MG63 (cell line): ENCODE measurements at places on chromosomes 11 and 22.

GRCh38 chr11:124754309-124754708 lies 2.3 kb upstream of the VSIG2 start:
- no peak for DNase-seq

DNA sequence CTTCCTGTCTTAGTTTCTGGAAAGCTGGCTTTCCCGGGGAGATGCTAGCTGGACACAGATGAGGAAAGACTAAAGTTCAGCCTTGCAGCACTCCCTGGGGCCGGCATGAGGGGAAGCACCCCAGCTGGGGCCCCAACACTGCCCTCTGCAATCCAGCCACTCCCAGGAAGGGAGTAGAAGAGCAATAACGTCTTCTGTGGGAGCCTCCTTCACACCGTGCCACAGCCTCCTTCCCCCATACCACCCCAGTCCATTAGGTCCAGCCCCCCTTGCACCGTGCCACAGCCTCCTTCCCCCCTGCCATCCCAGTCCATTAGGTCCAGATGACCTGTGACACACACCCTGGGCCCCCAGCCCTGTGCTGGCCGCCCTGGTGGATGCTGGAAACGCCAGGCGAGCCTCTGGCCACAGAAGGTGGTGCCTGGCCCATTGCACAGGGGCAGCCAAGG lies 44.1 kb upstream of the PRDM11 start:
- DNase-seq = no peak

DNA sequence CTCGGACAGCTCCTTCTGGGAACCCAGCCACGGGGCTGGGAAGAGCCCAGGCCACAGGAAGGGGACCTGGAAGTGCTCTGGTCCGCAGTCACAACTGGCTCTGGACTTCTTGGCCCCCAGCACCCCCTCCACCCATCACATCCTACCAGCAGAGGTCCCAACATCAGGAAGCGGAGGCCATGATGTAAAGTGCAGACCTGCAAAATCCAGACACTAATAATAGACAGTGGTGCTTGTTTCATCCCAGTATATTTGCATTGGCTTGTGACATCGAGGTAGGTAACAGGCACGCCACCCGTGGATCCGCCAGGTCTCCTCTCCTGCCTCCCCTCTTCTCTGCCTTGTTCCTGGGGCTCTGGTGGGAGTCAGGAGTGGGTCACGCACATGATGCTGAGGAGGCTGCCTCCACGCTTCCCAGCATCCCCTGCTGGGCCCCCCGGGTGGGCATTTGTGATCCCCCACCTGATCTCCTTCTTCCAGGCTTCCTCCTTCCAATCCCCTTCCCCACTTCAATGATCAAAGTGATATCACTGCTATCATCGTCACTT lies 1454.0 kb downstream of the BRD1 start:
- no peak for DNase-seq

- DNase-seq = no peak
Measured at GRCh38 chr11:763073-763463, 14.2 kb downstream of the GATD1 start.

DNA sequence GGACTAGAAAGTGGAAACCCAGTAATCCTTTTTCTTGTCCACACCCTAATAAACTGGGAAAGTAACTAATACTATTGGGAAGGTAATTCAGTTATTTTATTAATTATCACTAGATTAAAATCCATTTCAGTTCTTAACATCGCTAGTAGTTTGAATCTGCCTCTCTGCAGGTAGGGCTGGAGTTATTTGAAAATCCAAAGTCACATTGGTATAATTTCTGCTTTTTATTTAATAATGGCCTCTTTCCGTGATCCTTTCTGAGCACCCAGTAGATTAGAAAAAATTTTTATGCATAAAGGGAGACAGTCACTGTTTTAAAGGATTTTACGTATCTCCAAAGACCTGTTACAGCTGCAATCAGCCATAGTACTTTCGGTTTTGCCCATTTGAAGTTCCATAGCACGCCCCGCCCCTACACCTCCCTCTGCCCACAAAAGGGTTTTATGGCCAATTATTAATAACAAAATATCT lies 605 bp upstream of the COPB1 start:
- DNase-seq = peak; percentile 41

- DNase-seq = no peak
Measured at GRCh38 chr11:44578279-44578678, 12.8 kb downstream of the CD82 start.

DNA sequence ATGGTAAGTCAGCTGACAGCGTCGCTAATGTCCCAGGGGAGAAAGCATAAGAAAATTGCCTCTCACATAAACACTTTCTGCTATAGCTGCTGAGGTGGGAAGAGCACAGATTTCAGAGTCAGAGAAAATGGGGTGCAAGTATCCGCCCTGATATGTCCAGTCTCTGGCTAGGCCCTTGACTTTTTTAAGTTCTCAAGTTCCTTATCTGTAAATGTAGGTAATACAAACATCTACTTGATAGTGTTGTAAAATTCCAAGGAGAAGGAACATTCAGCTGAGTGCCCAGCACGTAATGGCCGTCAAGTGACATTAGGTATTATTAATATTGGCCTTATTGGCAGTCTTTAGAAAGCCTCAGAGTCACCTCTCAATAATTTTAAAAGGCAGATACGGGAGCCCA lies 143.6 kb downstream of the NTM start:
- no peak for DNase-seq

- DNase-seq = no peak
Measured at GRCh38 chr11:11582011-11582701, 39.6 kb downstream of the GALNT18 start.

DNA sequence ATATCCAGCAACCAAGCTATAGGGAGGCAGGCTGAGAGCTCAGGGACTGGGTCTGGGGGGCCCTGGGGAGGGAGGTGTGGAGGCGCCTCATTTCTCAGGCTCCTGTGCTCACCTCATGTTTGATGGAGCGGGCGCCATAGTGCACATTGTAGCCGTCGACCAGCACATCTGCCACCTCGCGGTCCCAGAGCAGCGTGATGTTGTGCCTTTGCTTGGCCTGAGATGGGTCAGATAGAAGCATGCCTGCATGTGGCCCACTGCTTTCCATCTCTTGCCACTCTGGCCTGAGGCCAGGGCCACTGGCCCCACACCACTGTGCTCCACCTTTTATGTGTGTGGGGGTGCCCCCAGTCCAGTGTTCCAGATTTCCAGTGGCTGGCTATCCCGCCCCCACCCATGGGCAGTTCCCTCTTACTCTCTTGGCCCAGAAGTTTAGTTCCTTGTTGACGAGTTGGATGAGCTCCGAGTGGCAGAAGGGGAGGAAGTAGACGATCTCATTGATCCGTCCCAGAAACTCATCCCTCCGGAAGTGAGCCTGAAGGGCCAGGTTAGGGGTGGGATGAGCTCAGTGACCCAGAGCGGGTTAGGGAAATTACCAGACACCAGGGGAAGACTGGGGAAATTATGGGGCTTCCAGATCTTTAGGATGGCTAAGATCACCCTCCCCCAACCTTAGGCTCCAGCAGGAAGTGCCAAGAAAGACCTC lies 50.1 kb upstream of the PHOX2A start:
- DNase-seq = no peak

- peak; percentile 65 for DNase-seq
Measured at GRCh38 chr11:115421352-115421991, 82.7 kb downstream of the CADM1 start.

DNA sequence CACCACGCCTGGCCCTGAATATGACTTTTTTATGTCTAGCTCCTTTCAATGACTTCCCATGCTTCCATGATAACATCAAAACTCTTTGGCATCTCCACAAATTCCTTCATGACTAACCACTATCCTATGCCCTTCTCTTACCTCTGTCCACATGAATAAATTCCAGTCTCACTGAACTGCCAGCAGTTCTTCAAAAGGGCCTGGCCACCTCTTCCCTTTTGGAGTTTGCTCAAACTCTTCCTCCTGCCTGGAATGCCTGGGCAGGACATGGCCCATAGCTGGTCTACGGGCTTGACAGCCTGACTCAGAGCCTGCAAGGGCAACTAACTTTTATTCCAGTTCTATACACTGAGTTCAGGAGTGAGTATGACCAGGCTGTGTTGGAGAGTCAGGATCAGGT lies 41.8 kb upstream of the ZBTB16 start:
- peak; percentile 72 for DNase-seq

GRCh38 chr11:80587906-80588305 lies 1147.1 kb upstream of the TENM4 start:
- DNase-seq = no peak

DNA sequence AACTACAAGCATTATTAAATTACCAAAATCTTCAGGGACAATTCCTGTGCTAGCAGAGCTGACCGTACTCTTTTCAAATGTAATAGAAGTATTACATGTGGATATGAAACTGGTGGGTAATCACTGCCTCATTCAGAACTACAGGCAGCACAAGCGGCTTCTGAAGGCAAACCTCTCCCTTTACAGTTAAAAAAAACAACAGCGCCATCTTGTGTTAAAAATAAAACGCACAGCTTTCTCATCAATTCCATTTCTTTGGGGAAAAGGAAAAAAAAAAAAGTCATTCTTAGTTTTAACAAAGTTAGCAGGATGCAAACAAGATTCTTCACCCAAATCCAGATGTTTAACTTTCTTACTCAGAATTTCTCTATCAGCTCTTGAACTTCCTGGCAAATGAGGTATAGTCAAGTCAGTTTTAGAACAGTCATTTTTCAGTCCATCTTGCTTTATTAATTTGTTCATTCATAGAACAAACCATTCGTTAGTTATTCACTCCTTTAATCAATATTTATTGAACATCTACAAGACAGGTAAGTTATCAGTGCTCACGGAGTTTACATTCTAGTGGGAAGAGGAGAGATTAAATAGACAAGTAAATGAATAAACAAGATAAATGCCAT lies 331.8 kb upstream of the MPPED2 start:
- DNase-seq = no peak
